ENCODE measurements at places on chromosomes 5 and 9.

DNA sequence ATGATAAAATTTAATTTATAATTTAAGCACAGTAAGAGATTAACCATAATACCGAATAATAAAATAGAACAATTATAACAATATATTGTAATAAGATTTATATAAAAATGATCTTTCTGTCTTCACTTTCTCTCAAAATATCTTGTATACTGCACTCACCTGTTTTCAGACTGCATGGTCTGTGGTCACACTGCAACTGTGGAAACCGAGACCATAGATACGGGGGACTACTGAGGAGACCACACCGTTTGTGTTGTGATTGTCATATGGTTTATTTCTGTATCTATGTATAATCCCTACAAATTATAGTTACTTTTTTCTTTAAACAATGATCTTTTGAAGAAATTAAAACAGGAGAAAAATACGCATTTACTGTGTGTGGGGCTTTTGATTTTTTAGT, 78.8 kb upstream of the TNFAIP8 start:
- DNase-seq: no peak

DNA sequence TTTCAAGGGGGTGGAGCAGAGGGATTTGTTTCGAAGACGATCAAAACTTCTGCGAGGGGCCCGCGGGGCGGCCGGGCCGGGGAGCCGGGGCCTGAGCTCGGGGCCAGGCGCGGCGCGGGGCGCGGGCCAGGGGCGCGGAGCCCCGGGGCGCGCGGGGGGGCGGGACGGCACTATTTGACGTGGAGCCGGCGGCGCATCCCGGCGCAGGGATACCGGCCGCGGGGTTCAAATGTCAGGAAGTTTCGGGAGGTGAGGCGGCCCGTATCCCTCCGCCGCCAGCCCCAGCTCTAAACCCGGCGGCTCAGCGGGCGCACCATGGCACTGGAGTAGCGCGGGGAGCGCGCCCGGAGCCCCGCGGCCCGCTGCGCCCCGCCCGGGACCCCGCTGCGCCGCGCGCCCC, at the start of gene LMX1B:
Gene LMX1B (plus strand): TSS at position 278 of the 400 bp plus-strand sequence. CDS start 522 bp downstream, outside the sequence.
- no peak for DNase-seq

DNA sequence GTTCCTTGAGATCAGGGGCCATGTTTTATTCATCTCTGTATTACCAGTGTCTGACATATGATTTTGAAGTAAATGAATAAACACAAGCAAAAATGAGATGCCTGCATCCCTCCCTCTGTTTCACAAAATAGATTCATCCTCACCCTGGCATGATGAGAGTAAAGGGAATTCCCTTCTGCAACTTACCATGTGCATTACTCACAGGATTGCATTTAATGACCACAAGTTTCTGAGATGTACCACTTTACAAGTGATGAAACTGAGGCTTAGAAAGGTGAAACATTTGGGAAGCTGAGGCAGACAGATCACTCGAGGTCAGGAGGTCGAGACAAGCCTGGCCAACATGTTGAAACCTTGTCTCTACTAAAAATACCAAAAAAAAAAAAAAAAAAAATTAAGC, 74.2 kb upstream of the TNFSF8 start:
- no peak for DNase-seq

GRCh38 chr9:11871852-11872251, 821.3 kb upstream of the TYRP1 start:
- no peak for DNase-seq

DNA sequence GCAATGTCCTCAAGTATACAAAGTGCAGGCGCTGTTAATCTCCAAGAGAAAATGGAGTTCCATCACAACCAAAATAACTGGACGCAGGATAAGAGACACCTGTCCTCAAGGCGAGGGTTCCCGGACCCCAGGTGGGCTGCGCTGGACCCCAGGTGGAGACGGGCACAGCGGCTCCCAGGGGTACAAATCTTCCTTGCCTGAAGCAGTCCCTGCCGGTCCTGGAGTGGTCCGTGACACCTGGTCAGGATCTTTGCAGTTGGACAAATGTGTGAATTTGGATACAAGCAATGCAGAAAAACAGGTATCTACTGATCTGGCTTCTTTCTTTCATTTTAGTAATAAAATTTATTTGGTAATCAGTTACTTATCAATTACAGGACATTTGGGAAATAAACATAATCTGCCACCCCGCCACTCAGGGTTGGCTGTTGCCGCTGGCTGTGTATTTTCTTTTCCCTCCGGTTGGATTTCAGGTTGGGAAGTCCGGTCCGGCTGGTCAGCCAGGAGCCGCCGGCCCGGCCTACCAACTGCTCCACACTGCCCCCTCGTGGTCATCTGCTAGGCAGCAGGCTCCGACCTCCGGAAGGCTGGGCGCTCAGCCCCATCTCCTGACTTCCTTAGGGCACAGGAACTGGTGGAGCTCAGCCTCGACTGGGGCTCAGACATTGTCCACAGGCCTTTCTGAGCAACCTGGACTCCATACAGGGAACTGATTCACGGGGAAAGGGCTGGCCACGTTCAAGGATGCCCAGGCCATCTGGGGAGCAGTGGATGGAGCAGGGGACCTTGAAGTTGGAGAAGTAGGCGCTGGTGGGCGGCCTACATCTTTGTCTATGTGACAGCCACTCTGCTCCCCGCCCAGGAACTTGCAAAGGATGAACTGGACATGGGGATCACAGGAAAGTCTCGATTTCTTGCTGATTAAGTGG, 43.4 kb downstream of the NXNL2 start:
- peak; percentile 53 for DNase-seq

DNA sequence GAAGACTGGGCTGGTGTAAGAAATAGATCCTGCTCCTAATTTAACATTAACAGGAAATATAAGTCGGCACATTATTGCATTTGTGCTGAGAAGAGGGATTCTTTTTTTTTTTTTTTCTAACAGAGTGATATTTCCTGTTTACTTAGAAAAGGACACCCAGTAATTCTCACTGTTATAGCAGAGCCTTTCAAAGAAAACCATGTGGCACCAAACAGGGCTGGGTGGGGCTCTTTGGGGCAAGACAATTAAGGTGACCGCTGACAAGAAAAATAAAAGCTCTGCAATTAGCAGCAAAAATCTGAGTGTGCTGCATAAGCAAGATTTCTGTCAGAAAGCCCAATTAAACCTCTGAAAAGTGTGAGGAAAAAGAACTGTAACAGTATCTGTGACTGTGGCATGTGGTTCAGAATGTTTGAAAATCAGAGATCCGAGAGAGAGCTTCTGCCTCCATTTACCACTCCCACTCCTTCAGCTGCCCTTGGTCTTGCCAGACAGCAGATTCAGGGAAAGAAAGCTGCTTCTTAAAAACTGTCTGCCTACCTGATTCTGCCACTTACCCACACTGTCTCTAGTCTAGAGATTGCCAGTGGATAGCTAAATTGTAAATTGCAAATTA, 77.1 kb upstream of the IQGAP2 start:
- no peak for DNase-seq

GRCh38 chr9:78242041-78242440, 6.2 kb downstream of the CEP78 start:
- no peak for DNase-seq

DNA sequence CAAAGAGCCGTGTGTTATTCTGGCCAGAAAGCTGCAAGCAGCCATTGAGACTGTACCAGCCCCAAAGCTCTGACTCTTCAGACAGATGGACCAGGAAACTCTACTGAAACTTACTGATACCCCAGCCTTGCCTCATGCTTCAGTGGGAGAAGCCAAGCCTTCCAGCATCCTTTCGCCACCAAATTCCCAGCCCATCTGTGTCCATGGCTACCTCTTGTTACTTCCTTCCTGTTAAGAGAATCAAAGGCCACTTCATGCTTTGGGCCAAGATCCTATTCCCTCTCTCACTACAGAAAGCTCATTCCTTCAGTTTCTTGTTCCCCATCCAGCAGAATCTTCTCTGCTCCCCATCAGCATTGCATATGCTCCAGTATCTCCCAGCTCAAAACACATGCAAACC, 46.9 kb upstream of the FREM1 start:
- DNase-seq: no peak

GRCh38 chr5:15594977-15595568, 95.1 kb downstream of the FBXL7 start:
- DNase-seq: no peak

DNA sequence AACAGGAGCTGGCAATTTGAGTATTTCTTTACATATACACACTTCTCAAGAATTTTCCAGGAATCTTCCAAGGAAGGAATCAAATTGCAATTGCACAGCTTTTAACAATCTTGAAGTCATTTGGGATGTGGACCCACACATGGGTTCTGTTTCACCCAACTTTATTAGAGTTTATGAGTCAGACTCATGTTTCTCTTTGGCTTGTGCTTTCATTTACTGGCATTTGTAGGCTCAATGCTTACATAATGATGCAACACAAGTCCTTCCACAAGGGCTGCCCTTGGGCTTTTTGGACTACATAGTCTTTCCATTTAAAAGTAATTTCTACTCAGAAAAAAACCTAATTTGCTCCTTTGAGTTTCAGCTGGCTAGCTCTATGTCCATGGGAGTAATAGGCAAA, 4.6 kb upstream of the CDC37L1 start:
- no peak for DNase-seq

GRCh38 chr9:92097997-92098482, 17.2 kb downstream of the SPTLC1 start:
- DNase-seq: peak; percentile 12

DNA sequence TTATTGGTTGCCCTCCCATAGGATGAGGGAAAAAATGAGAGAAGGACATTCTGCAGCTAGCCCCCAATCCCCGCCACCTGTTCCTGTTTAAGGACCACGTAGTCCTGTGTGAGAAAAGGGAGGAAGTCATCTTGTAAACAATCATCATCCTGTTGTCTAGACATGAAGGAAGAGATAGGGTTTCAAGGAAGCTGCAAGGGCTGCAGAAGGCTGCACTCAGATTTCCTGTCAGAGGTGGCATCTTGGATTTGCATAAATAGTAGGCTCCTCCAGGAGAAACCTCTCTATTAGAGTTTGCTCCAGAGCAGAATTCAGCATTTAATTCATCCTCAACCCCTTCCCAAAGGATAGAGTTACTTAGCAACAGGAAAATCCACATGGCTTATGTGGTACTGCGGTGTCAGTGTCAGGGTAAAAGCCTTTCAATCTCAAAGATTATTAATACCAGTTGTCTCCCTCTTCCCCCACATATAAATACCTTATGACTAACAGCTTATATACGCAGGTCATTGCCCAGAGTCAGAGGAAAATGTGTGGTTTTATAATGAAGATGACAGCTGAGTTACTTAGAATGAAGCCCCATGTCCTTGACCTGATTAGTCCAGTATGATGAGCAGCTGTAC, 4.6 kb upstream of the DNAJC18 start:
- DNase-seq: no peak

- no peak for DNase-seq
These were observed 351 bp upstream of the MSX2 start for GRCh38 chr5:174723979-174724483.

GRCh38 chr5:140110646-140110957, 3.3 kb upstream of the PURA start:
- DNase-seq: no peak

GRCh38 chr5:11009576-11009975, 248.5 kb upstream of the DAP start:
- no peak for DNase-seq

- no peak for DNase-seq
These were observed 53.3 kb downstream of the ANXA1 start for GRCh38 chr9:73204936-73205335.

DNA sequence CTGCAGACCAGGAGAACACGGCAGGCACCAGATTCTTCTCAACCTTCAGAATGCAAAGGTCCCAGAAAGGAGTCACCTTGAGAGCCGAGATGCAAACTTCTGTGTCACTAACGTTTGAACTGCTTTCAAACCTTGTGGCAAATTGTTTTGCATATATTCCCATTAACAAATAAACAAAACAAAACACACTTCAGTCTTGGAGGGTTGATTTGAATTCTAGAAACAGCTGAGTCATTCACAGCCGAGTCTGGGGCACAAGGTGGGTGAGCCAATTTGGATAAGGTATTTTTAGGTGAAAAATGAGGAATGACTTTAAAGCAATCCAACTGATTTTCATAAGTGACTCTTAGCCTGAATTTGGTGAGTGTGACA, 38.8 kb upstream of the ANKRD33B start:
- no peak for DNase-seq

DNA sequence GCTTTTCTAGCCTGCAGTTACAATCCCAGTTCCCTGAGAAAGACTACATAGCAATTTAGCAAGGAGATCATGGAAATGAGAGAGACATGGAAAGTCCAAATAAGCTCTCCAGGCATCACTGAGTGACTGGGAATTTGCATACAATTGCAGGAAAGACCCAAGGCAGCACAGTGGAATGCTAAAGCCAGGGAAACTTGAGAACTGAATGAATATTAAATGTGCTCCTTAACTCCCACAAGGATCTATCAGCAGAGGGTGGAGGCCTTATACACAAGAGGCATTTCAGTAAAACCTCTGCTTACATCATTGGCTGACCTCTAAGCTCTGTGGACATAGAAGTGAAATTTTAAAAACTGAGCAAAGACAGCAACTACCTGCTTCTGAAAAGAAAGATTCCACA, 355.6 kb upstream of the DAB2 start:
- no peak for DNase-seq

GRCh38 chr5:42718591-42718990, 38.0 kb upstream of the CCDC152 start:
- no peak for DNase-seq

GRCh38 chr9:104107799-104108198, 13.7 kb downstream of the SMC2 start:
- DNase-seq: no peak

DNA sequence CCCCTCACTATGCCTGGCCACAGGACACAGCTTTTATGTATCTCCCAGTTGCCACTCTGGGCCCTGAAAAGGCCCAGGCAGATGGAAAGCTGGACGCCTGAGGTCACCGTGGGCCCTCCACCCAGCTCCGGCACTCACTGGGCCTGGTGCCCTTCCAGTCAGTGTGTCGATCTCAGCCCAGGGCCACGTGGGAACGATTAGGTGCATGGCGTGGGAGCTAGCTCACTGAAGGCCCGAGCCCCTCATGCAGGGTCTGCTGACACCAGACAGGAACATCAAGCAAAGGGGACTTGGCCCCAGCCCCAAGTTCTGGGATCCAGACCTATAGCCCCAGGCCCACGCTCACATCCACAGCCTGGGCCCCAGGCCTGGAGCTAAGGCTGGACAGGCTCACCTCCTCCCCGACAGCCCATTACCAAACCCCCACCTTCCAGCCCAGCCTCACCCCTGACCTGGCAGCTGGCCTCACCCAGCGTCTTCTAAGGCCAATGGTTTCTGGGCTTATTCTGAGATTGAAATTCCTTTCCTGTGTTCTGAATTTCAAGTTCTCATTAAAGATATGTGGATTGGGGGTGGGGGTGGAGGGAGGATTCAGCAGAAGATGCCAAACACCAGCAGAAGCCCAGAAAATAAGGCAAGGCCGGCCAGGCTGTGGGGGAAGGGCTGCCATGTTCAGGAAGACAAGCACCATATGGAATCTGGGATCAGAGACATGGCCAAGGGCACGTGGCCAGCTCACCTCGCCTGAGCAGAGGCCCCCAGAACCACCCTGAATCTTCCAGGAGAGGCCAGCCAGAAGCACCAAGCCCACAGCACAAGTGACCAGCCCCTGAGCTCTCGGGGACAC, 74.5 kb downstream of the ADAMTS2 start:
- DNase-seq: no peak

- no peak for DNase-seq
These were observed 106.3 kb upstream of the FTMT start for GRCh38 chr5:121745407-121745806.

Measured in stimulated activated CD4-positive, alpha-beta T cell treated with anti-CD3 and anti-CD28 coated beads, Interleukin-4, amount 100 ng/mL, for 48 hours (primary cell).